Heart right ventricle (tissue), 16 donors: ENCODE measurements at places on chromosomes 7 and 10.

- DNase-seq = peak; percentile 80
- peaks cover 97% of the 10 kb centered on the region for H3K4me1 ChIP-seq
- peaks cover 6% of the 10 kb centered on the region for H3K36me3 ChIP-seq
- peak overlapping the region; percentile 98 for H3K27ac ChIP-seq
- no peak overlapping the region for H3K4me3 ChIP-seq
- H3K27me3 ChIP-seq = no peaks in the 10 kb centered on the region
These were observed 5.5 kb downstream of the ANXA11 start for GRCh38 chr10:80199828-80200227.

- H3K36me3 ChIP-seq = no peaks in the 10 kb centered on the region
- no peaks in the 10 kb centered on the region for H3K27me3 ChIP-seq
- no peak for DNase-seq
- H3K4me1 ChIP-seq = peaks cover 21% of the 10 kb centered on the region
- no peak overlapping the region for H3K4me3 ChIP-seq
- no peak overlapping the region for H3K27ac ChIP-seq
These were observed 58.3 kb downstream of the ST7 start for GRCh38 chr7:117011419-117012260.

- H3K27ac ChIP-seq = no peak overlapping the region
- no peaks in the 10 kb centered on the region for H3K4me1 ChIP-seq
- H3K36me3 ChIP-seq = no peaks in the 10 kb centered on the region
These were observed 5.6 kb downstream of the GPR15LG start for GRCh38 chr10:84179059-84179710.

GRCh38 chr10:70589762-70590654, 12.5 kb downstream of the PRF1 start:
- no peaks in the 10 kb centered on the region for H3K36me3 ChIP-seq
- H3K4me1 ChIP-seq = peaks cover 41% of the 10 kb centered on the region
- peak overlapping the region; percentile 77 for H3K27ac ChIP-seq
- peak; percentile 80 for DNase-seq

GRCh38 chr7:155285833-155286232, 11.8 kb upstream of the INSIG1 start:
- H3K27me3 ChIP-seq = peaks cover 5% of the 10 kb centered on the region
- H3K4me3 ChIP-seq = no peak overlapping the region
- DNase-seq = no peak
- no peaks in the 10 kb centered on the region for H3K36me3 ChIP-seq
- H3K27ac ChIP-seq = no peak overlapping the region

- peaks cover 2% of the 10 kb centered on the region for H3K36me3 ChIP-seq
- DNase-seq = no peak
- no peak overlapping the region for H3K4me3 ChIP-seq
- peaks cover 57% of the 10 kb centered on the region for H3K4me1 ChIP-seq
- no peaks in the 10 kb centered on the region for H3K27me3 ChIP-seq
These were observed 31.2 kb downstream of the TSPAN14 start for GRCh38 chr10:80485076-80485945.

DNA sequence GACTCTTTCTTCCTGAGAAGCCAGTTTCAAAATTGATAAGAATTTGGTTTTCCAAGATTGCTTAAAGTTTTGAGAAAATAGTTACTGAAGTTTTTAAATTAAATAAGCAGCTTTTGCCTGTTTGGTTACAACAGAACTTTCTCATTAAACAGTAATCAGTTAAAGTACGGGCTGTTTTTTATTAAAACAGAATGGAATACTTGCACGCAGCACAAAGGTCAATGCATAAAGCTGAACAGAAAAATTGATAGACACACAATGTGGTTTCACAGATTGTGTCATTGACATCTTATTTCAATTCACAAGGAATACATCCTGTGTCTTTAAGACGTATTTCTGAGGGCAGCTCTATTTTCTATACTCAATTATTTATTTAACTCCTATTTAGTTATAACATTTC, 192.2 kb downstream of the PRKG1 start:
- no peaks in the 10 kb centered on the region for H3K27me3 ChIP-seq
- H3K4me3 ChIP-seq = no peak overlapping the region
- DNase-seq = no peak
- peaks cover 7% of the 10 kb centered on the region for H3K4me1 ChIP-seq

DNA sequence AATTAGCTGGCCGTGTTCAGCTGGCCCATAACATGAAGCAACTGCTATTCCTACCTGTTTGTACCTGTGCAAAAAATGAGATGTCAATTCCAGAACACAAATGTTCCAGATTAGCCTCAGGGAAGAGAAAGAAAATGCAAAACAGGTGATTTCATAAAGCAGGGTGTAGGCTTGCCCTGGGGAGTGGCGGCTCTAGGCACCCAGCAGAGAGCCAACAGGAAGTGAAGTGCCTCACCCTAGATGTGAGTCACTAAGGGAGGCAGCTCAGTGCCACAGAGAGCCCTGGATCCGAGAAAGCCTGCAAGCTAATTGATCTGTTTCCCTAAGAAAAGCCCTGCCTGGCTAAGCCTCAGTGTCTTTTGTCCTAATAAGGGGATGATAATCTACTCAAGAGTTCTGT, 240.0 kb downstream of the ARHGAP21 start:
- no peaks in the 10 kb centered on the region for H3K27me3 ChIP-seq
- H3K36me3 ChIP-seq = peaks cover 15% of the 10 kb centered on the region
- H3K4me3 ChIP-seq = no peak overlapping the region
- DNase-seq = no peak
- no peak overlapping the region for H3K27ac ChIP-seq

DNA sequence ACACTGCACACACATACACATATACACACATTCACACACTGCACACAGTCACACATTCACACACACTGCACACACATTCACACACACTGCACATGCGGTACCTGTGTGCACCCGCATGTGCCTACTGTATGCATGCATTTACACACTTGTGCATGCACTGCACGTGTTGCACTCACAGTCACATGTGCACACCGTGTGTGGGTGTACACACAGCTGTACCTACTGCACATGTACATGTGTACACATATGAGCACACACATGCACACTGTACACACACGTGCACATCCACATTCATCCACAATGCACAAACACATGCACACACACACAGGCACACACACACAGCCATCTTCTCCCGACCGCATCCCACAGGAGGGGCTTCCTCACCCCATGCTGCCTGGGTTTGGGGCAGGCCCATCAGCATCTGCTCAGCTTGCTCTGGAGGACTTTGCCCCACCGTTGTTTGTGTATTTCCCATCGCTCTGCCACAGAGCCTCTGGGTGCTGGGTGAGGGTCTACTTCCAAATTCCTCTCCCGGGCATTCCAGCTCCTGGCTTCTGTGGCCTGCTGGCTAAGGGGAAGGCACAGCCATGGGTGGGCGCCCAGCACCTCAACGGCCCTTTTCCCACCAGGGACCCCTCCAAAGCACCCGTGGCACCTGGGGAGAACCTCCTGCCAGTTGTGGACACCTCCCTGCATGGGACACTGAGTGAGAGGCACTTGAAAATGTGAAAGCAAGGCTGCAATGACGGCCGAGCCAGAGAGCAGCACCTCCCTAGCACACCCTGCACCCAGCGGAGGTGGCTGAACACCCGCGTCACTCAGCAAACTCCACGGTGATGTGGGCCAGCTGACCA, 324.3 kb downstream of the PTPRN2 start:
- H3K27me3 ChIP-seq = no peaks in the 10 kb centered on the region
- no peak overlapping the region for H3K4me3 ChIP-seq
- H3K4me1 ChIP-seq = no peaks in the 10 kb centered on the region
- no peak for DNase-seq
- no peak overlapping the region for H3K27ac ChIP-seq

- H3K4me3 ChIP-seq = no peak overlapping the region
- no peak overlapping the region for H3K27ac ChIP-seq
- H3K4me1 ChIP-seq = peaks cover 7% of the 10 kb centered on the region
- H3K27me3 ChIP-seq = no peaks in the 10 kb centered on the region
- H3K36me3 ChIP-seq = peaks cover 5% of the 10 kb centered on the region
- DNase-seq = peak; percentile 16
These were observed 42.4 kb upstream of the GPR22 start for GRCh38 chr7:107427462-107427861.

- no peaks in the 10 kb centered on the region for H3K4me1 ChIP-seq
- H3K4me3 ChIP-seq = no peak overlapping the region
- no peak overlapping the region for H3K27ac ChIP-seq
- no peaks in the 10 kb centered on the region for H3K27me3 ChIP-seq
- no peak for DNase-seq
These were observed 20.0 kb downstream of the IMPDH1 start for GRCh38 chr7:128389618-128390329.
